ENCODE measurements at places on chromosomes 7 and 10. TPM values are rescaled to one million over a fixed set of nuclear protein-coding genes. Genes with fewer than 3 reads are reported as not detected.

Gene GDF2
- total RNA-seq: not detected

Gene BTBD16
- not detected for total RNA-seq

Gene ATXN7L1
- total RNA-seq: 9.2 TPM

Gene OGDHL
- 0.12 TPM for total RNA-seq

Gene SHH
- not detected for total RNA-seq

Gene CLRN3
- total RNA-seq: not detected

Gene TRPV5
- total RNA-seq: not detected

Gene UFSP1
- total RNA-seq: 1.4 TPM

Gene SMO
- total RNA-seq: 0.20 TPM

DNA sequence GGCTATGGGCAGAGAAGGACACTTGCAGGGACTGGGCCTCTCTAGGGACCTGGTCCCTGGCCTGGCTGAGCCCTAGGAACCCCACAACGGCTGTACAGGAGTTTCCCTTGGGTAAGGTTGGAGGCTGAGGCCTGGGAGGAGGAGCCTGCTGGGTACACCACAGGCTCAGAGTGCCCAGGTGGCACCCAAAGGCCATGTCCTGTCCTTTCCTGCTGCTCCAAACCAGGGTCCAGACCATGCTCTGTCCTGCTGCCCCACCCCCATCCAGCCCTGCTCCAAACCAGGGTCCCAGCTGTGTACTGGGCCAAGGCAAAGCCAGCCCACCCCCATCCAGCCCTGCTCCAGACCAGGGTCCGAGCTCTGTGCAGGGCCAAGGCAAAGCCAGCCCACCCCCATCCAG, 35.3 kb upstream of the ZNF488 start:
- no peak for DNase-seq

DNA sequence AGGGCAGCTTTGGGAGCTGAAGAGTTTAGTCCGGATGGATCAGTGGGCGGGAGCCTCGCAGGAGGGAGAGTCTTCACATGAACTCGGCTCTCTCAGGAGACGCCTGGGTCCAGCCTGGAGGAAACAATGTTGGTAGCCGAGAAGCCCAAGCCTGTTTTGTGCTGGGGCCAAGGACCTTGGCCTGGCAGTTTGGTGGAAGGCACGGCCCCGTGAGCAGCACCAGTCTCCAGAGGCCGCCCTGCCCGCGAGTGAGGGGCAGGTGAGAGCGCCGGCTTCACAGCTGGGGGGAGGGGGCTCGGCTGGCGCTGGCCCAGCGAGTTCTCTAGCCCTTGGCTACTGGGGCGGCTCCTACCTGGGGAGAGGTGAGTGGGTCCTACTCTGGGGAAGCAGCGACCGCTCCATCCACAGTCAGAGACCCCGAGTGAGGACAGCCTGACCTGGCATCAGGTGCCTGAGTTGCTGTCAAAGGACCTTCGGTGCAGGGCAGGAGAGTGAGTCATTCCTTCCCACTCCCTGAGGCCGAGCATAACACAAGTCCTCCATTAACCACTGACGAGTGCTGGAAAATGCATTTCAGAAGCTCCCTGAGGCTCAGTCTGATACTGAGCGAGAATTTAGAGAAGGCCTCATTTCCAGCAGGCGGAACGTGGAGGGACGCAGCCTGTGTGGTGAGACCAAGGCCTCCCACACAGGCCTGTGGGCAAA, 89.3 kb upstream of the DIP2C start:
- DNase-seq: no peak

DNA sequence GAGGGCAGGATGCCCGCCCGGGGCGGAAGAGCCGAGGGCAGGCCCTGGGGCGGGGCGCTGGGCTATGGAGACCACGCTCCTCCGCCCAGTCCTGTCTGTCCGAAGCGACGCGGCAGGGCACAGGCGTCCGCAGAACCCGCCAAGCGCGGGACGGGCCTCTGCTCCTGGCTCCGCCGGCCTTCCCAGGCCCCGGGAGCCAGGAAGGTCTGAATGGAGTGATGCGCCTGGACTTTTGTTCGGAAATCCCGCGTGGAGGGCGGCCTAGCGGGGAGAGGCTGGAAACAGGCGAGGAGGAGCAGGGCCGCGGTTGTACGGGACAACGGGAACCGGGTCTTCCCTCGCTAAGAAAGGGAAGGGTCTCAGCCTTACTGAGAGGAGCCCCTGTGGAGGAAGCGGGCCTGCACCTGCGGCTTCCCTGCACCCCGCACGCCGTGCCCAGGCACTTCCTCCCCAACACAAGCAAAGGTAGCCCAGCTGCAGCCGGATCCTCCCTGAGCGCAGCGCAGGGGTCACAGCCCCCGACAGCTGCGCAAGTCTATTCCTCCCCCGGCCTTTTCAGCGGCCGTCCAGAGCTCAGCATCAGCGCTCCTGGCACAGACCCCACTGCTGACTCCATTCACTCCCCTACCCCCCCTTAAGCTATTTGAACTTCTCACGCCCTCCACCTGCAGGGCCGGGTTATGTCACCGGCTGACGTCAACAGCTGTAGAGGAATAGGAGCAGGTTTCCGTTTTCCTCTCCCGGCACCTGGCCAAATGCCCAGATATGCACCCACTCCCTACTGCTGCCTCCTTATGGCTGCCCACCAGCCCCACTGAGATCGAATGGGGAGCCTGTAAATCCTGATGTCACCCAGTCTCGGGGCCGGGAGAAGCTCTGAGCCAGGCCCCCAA, 143.2 kb upstream of the RET start:
- DNase-seq: peak; percentile 56

DNA sequence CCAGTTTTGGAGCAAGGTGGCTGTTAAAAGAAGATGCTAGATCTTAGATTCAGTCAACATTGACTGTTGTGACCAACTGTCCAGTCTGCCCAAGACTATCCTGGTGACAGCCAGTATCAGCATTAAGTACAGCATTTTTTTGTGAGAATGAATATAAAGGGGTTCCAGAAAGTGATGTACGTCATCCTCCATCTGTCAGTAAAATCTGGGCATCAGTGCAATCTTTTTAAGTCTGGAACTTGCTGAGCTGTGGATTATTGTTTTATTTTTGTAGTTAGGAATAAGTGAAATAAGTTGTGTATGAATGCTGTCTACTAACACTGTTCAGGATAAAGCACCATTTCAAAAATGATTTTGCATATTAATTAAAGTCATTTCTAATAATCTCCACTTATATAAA, 1020.0 kb upstream of the GHITM start:
- no peak for DNase-seq

- DNase-seq: no peak
Observed at GRCh38 chr7:64758151-64758550, 36.1 kb upstream of the ZNF138 start.

DNA sequence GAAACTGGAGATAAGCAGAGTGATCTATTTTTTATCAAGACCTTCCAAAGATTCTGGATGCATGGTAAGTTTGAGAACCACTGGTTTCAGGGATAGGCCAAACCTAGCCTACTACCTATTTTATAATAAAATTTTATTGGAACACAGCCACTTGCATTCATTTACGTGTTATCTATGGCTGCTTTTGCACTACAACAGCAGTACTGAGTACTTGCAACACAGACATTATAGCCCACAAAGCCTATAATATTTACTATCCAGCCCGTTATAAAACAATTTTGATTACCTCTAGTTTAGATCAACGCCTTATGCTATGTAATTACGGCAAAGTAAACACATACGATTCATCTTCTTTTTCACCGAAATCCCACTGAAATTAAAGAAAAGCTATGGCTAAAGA, 18.4 kb downstream of the STEAP1 start:
- DNase-seq: no peak

- no peak for DNase-seq
Observed at GRCh38 chr7:151783958-151784575, 92.8 kb downstream of the PRKAG2 start.

GRCh38 chr10:28274475-28274874, 28.4 kb downstream of the MPP7 start:
- DNase-seq: no peak

- no peak for DNase-seq
Observed at GRCh38 chr7:20198260-20198659, 18.9 kb downstream of the MACC1 start.

DNA sequence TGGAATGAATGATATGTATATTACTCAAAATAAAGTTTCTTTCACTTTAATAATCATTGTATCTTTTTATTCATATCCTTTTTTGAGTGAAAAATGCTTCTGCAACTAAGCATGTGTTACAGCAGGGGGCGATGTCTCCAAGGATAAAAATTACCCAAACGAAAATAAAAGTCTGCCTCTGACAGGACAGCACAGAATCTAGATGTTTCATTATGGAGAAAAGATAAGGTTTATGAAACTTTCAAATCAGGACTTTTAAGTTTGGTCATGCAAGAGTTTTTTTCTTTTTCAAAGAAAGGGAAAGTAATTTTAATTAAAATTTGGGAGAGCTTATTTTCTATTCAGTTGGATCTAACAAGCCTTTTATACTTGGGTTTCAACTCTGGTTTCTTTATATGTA, 48.4 kb downstream of the TES start:
- peak; percentile 52 for DNase-seq

- no peak for DNase-seq
Observed at GRCh38 chr10:75646218-75646915, 214.9 kb downstream of the LRMDA start.

DNA sequence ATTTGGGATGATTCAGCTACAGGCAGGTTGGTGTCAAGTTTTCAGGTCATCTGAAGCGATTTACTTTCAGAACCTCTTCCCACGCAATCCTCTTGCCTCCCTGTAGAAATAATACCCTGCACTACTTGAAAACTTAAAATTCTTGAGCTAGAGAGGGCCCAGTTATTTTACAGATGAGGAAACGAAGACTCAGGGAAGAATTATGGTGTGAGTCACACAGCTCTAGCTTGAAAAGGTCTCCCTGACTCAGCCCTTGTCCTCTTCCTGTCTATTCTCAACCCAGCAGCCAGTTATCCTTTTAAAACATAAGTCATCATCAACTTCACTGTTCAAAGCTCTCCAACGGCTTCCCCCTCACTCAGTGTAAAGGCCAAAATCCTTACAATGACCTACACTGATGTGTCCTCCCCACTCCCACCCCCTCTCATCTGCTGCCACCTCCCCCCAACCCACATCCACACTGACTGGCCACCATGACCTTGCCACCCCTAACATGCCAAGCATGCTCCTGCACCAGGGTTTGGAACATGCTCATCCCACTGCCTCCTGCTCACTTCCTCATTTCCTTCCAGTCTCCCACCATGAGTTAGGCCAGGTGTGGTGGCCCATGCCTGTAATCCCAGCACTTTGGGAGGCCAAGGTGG, 3.4 kb downstream of the DNMBP start:
- peak; percentile 40 for DNase-seq

GRCh38 chr10:79254333-79255006, 92.8 kb upstream of the PPIF start:
- no peak for DNase-seq

DNA sequence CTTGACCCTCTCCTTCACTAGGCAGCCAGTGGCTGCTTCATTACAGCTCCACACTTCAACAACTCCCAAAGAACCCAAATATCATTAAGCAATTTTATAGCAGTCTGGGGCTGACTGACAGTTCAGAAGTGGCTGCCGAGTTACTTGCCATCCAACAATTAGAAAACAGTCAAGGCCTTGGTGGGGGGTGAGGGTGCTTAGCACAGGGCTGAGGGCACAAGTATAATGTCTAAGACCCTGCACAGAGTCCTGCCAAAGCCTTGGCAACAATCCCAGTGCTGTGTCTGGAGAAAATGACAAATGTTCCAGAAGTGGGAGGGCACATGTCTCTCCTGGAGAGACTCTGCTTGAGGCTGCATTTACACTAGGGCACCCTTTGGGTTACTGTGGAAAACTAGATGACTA, 71.1 kb downstream of the CXCL12 start:
- no peak for DNase-seq

DNA sequence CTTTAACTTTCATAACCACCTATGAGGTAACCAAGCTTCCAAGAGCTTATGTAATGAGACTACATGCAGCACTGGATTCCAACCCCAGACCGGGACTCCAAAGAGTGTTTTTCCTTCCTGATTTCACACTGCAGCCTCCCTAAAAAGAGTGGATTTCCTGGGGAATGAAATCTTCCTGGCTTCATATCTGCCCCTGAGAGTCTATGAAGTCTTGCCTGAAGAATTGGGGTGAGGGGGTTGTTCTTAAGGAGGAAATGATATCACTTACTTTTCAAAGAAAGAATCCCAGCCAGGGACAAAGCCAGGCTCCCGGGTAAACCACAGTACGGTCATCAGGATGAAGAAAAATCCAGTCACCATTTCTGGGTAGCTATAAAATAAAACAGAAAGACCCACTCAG, 29.7 kb downstream of the STMP1 start:
- DNase-seq: no peak

DNA sequence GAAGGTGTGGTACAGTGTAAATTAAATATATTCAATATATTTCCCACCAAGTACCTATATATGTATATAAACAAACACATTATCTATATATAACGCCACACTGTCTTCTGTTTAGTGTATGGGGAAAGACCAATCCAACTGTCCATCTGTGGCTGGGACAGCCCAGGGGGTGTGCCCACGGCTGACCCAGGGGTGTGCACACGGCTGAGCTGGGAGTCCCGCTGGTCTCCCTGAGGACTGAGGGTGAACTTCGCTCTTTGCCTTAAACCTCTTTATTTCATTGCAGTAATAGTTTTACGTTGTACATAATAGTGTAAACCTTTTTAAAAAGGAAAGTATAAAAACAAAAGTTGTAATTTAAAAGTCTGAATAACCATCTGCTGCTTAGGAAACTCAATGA, 6.3 kb downstream of the EN2 start:
- no peak for DNase-seq

GRCh38 chr10:124033887-124034218, 59.5 kb downstream of the CHST15 start:
- no peak for DNase-seq

DNA sequence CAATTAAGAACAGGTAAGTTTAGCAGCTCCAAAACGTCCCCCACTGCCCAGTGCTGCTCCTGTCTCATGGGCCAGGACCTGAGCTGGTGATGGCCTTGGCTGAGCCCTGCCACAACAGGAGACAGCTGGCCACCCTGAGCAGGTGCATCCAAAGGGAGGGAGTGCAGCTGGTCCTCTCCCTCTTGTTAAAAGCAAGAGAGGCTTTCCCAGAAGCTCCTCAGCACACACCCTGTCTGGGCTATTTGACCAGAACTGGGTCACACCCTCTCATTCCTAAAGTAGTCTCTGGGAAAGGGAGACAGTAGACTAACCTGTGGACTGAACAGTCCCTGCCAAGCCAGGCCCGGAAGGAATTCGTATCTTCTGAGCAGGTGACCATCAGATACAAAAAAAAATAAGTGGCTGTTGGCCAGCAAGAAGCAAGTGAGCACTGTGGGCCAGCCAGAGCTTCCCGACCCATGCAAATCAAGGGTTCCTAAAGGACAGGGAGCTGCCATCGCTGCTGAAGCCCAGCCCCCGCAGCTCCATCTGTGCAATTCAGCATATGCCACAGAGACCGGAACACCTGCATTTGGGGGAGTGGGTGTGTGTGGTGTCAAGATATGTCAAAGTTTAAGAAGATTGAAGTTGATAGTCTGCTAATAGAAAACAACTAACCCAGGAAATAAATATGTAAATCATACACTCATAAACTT, 2.1 kb upstream of the TMEM72 start:
- no peak for DNase-seq

DNA sequence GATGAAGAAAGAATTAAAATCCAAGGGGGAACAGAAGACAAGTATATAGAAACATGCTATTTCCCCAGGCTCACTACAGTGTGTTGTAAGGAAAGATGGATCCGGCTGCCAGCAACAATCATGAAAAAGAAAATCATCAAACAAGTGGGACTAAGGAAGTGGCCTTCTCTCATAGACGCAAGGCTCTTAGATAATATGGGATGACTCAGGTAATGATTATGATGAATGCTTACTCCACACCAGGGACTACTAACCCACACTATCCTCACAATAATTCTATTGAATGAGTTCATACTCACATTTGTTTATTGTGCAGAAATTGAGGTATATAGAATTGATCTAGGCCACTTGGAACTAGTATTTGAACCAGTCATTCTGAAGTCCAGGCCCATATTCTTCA, 111.2 kb upstream of the BET1 start:
- DNase-seq: no peak
